ENCODE measurements at places on chromosomes 11 and 22.

GRCh38 chr11:66529655-66530054 lies 16.2 kb downstream of the ZDHHC24 start:
- no peak for DNase-seq
- no peak overlapping the region for H3K4me3 ChIP-seq

DNA sequence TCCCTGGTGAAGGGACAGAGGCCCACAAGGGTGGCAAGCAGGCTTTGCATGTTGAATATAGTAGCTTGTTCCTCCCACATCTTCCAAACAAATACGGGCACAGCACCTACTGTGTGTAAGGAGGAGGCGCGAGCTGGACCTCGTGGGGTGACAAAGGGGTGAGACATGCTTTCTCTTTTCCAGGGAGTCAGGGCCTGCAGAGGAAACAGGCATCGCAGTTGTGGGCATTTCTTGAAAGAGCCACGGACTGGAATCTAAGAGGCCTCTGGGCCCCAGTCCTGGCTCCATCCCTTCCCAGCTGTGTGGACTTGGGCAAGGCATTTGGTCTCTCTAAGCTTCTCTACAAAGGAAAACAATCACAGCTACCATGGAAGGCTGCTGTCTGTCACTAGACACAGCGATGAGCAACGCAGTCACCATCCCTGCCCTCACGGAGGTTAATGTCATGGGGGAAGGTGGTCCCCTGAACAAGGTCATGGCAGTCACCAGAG lies 13.0 kb upstream of the CDC42EP1 start:
- H3K27ac ChIP-seq = peak overlapping the region; percentile 88
- H3K4me1 ChIP-seq = peaks cover 75% of the 10 kb centered on the region
- H3K27me3 ChIP-seq = no peaks in the 10 kb centered on the region
- no peaks in the 10 kb centered on the region for H3K36me3 ChIP-seq

DNA sequence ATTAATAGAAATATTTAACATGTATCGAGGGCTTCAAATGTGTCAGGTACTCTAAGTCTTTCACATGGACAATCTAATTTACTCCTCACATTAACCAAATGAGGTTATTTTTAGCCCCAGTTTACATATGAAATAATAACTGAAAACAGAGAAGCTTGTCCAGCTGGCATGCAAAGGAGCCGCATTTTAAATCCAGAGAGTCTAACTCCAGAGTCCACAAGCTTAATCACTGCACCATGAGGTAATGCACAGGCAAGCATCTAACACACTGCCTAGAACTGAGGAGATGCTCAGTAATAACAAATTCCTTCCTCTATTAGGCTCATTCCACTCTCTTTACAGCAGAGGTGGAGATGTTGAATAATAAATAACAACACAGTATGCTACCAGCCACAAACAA lies 165.7 kb upstream of the GUCY1A2 start:
- no peaks in the 10 kb centered on the region for H3K4me1 ChIP-seq
- no peaks in the 10 kb centered on the region for H3K36me3 ChIP-seq
- DNase-seq = no peak
- H3K4me3 ChIP-seq = no peak overlapping the region
- H3K27ac ChIP-seq = no peak overlapping the region

- DNase-seq = no peak
- H3K27me3 ChIP-seq = no peaks in the 10 kb centered on the region
- H3K36me3 ChIP-seq = no peaks in the 10 kb centered on the region
- H3K4me3 ChIP-seq = no peak overlapping the region
Measured at GRCh38 chr11:70026726-70027125, 51.4 kb upstream of the ANO1 start.

DNA sequence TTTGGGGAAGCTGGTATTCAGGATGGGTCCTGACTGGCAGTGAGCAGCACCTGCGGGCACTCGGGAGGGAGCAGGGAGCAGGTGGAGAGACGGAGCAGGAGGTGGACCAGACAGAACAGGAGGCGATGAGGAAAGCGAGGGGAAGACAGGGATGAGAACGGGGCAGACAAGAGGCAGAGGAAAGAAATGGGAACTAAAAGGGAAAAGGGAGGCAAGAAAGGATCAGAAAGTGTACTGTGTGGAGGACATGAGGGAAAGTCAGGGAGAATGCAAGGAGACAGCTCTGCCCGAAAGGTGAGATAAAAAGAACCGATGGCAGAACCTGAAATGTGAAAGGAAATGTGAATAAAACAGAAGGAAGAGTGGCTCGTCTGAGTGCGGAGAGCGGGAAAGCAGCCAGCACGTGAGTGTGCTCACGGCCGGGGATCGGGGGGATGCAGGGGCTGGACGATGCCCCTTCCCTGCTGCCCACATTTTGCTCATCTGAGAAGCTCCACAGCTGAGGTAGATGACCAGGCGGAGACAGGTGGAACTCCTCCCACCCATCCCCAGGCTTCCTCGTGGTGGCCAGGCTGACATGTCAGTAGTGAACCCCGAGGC lies 494.4 kb upstream of the B3GAT1 start:
- no peaks in the 10 kb centered on the region for H3K27me3 ChIP-seq
- H3K4me3 ChIP-seq = no peak overlapping the region
- DNase-seq = no peak

DNA sequence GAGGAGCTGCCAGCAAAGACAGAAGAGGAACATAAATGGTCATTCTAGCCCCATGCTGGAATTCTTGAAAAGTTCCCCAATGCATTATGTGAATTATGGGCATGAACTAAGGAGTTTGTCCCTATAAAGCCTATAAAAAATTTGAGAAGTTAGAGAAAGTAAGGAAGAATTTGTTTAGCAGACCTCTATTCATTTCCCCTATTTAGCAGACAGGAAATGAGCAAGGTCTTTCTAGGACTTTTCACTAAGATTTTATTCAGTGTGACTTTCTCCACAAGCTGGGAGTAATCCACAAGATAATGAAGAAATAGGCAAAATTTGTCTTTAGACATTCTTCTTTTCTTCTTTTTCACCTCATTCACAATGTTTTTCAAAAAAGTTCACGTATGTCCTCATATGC lies 20.0 kb downstream of the PRRG4 start:
- no peaks in the 10 kb centered on the region for H3K36me3 ChIP-seq
- DNase-seq = no peak
- H3K4me3 ChIP-seq = no peak overlapping the region
